Suppressor macrophage (primary cell): ENCODE measurements at places on chromosomes 16 and 17.

DNA sequence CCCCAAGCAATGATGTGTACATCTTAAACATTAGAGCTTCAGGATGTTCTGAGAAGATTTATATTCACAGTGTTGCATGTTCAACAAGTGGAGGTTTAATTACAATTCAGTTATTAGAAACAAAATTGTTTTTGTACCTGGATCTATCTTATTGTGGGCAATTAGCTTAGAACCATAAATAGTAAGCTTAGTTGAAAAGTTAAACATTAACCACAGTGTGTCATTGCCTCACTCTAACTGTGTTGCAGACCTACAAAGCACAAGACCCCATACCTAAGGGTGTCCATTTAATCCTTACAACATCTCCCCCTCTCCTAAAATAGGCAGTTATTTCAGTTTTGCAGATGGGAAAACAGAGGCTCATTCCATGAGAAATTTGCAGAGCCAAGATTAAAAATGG is 632.0 kb upstream of the SOX9 start:
- no peak for DNase-seq

DNA sequence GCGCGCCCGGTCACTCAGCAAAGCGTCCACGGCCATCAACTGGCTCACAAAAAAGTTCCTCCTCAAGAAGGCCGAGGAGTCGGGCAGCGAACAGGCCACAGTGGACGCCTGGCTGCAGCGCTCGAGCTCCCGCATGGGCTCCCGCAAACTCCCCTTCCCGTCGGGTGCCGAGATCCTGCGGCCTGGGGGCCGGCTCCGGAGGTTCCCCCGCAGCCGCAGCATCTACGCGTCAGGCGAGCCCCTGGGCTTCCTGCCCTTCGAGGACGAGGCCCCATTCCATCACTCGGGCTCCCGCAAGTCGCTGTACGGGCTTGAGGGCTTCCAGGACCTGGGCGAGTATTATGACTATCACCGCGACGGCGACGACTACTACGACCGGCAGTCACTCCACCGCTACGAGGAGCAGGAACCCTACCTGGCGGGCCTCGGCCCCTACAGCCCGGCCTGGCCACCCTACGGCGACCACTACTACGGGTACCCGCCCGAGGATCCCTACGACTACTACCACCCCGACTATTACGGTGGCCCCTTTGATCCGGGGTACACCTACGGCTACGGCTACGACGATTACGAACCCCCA is 10.7 kb downstream of the MYO15A start:
- DNase-seq, result no peak

DNA sequence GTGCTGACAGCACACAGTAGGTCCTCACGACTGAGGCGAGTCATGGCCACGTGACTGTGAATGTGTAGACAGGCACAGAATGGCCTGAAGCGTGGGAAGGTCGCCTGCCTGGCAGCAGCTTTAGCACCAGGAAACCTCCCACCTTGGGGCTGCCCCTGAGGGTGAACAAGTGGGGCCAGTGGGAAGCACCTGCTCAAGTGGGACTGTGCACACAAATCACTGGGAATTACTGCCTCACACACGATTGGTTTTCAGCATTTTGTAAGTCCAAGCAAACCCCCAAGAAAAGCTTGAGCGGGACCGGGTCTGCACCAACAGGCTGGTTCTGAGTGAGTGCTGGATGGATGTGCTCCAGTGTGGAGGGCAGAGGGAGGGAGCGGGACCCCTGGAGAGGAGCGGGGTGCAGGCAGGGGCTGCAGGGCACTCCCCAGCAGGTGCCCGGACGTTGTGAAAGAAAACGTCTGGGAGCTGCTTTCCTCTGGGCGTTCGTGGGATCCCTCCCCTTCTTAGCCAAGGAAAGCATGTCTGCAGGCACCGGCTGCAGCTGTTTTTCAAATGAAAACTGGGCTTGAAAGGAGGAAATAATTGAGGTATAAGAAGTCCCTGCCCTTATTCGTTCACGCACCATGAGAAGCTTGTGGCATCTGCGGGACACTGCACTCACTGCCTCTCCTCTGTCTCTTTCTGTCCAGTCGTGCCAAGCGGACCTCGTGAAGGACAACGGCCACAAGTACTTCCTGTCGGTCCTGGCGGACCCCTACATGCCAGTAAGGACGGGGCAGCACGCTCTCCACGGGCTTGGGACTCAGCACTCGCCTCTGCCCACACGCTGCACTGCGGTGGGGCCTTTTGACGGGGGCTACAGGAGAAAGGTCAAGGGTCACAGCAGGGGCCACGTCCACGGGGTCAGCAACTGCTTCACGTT is 111.7 kb upstream of the CHMP6 start:
- peak; percentile 18 for DNase-seq

DNA sequence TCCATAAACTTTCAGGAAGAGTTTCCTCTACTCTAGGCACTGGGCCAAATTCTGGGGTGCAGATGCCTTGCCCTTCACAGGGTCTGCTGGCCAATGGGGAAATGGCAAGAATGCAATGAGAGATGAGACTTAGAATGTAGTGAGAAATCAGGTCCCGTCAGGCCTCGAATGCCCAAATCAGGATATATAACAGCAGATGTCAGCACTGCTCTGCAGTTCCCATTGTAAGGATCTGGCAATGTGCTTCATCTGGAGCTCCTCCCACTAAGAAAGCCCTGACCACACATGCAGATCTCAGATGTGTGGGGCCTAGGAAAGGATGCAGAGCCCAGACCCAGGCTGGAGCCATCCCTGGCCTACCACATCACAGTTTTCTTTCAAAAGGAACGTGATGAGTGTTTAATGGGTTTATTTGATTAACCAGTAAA is 13.9 kb upstream of the LPCAT2 start:
- peak; percentile 76 for DNase-seq

- DNase-seq, result no peak
These were observed 6.2 kb downstream of the CHAD start for GRCh38 chr17:50462446-50462845.

DNA sequence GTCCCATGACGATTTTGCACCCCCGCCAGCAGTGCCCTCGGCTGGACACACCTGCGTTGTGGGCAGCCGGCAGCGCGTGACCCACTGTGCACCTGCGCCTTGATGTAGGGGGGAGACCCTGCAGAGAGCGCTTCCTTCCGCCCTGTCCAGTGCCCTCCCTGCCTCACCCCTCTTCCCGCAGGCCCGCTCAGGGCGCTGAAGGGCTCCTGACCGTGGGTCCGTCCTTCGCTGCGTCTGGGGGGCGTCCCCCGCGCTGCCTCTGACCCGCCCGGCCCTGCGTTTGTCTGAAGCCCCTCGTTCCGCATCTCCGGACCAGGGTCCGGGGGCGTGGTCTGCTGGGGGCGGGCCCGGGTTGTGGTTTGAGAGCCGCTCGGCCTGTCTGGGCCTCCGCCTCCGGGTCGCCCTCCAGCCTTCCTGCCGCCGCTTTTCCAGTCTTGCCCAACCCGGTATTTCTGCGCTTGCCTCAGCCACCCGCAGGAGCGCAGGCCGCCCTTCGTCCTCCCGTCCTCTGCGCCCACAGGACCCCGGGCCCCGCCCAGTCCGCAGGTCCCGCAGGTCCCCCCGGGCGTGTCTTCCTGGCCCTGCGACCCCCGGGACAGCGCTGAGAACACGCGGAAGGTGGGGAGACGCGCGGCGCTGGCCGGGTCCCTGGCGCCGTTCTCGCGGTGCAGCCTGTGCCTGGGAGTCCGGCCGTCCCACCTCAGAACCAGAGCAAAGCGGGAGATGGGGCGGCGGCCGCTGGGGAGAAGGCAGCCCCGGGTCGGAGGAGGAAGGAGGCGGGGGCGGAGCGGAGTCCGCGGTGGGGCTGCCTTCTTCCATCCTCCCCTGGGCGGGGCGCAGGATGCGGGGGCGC is 4.0 kb upstream of the IL17C start:
- DNase-seq, result peak; percentile 83
